Stimulated activated CD4-positive, alpha-beta T cell treated with anti-CD3 and anti-CD28 coated beads, Interleukin-12 subunit alpha, Interleukin-12 subunit beta, amount 100 ng/mL, for 48 hours (primary cell): ENCODE measurements at places on chromosomes 6 and 20.
A peak's percentile ranks its signal among the peaks of the same experiment; 100 is the strongest.

- DNase-seq, result no peak
Observed at GRCh38 chr6:36139991-36140710, 9.8 kb downstream of the MAPK13 start.

GRCh38 chr20:9609887-9610502 lies 95.6 kb downstream of the LAMP5 start:
- DNase-seq, result peak; percentile 7

DNA sequence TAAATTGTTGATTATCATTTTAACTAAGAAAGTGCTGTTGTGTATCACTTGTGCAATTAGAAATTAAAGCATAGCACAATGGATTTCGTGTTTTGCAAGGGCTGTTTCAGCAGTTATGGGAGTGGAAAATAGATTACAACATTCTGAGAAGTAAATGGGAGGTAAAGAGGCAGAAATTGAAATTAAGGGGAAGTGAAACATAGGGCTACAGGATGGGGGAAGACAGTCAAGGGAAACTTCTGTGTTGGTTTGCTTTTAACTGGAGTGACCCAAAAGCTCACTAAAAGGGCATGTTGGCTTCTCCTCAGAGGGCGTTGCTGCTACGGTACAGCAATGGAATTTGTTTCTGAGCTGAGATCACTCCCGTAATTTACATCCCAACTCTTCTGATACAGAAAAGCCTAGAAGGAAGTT lies 147.5 kb downstream of the BCAS1 start:
- no peak for DNase-seq

DNA sequence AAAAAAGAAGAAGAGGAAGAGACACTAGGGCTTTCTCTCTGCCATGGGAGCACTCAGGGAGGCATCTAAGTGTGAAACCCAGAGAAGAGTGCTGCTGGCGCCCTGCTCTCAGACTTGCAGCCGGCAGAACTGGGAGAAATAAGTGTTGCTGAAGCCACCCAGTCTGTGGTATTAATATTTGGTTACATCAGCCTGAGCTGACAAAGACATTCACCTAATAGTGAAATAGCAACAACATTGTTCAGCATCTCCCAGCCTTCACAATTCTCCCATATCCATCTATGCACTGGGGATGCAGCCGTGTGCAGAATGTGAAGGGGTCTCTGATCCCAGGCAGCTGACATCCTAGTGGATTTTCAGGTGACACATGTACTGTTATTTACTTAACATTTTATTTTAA lies 12.0 kb downstream of the KCNG1 start:
- no peak for DNase-seq

DNA sequence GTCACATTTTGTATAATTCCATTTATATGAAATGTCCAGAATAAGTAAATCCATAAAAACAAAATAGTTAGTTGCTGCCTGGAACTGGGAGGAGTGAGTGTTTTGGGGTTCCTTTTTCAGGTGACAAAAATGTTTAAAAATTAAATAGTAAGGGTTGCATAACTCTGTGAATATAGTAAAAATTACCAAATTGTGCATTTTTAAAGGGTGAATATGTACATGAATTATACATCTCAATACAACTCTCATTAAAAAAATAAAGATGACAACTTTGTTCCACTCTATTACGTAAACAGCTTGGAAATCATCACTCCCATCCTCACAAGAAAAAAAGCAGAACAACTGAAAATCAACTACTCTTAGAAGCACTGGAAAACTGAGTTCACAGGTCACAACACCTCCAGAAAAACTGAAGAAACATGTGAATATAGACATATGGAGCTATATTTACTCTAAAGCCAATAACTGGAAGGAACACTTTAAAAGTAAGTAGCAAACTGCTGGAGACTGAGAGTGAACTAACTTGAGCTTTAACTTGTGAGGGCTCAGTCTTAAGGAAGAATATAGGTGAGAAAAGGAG lies 40.0 kb downstream of the RANBP9 start:
- no peak for DNase-seq

GRCh38 chr20:13396826-13397225 lies 175.8 kb downstream of the ISM1 start:
- DNase-seq, result no peak

- no peak for DNase-seq
Observed at GRCh38 chr6:55979526-55979925, 104.1 kb upstream of the BMP5 start.

GRCh38 chr6:5132731-5133130 lies 47.6 kb downstream of the PPP1R3G start:
- DNase-seq, result no peak

DNA sequence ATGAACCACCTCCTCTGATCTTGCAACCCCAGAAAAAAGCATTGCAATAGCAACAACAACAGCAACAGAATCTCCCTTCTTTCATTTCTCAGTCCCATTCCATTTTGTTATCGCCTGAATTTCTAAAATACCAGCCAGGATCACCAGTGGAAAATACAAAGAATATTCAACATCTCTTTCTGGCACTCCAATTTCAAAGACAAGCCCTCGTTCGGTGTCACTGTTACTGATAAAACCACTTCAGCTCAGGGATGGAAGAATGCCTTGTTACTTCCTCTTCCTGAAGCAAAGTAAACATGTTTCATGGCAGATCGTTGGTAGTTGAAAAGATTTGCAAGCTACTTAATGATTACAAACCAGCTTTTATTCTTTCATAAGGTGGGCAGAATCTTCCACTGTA lies 94.0 kb upstream of the SPTLC3 start:
- DNase-seq, result no peak

- DNase-seq, result peak; percentile 63
Observed at GRCh38 chr6:28474441-28475219, 31.3 kb upstream of the ZSCAN23 start.

GRCh38 chr6:161212902-161213301 lies 61.0 kb downstream of the AGPAT4 start:
- no peak for DNase-seq

DNA sequence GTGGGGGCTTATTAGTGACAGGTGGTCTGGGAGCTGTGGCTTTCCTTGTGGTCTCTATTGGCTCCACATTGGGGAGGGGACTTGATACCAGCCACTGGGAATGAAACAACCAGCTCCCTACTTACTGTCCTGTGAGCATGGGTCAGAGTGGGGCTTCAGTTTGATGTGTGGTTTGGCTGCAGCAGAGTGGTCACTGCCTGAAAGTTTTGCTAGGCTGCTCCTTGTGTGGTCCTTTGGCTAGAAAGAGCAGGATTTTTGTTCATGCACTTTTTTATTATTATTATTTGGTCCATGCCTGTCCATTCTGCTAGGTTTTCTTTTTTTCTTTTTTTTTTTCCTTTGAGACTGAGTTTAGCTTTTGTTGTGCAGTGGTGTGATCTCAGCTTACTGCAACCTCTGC lies 7.5 kb upstream of the TMEM14B start:
- no peak for DNase-seq

- no peak for DNase-seq
Observed at GRCh38 chr6:168315596-168315995, 4.0 kb downstream of the DACT2 start.

- DNase-seq, result no peak
Observed at GRCh38 chr20:33575282-33575681, 85.4 kb downstream of the CBFA2T2 start.

- DNase-seq, result no peak
Observed at GRCh38 chr6:12941422-12941821, 224.9 kb downstream of the PHACTR1 start.

DNA sequence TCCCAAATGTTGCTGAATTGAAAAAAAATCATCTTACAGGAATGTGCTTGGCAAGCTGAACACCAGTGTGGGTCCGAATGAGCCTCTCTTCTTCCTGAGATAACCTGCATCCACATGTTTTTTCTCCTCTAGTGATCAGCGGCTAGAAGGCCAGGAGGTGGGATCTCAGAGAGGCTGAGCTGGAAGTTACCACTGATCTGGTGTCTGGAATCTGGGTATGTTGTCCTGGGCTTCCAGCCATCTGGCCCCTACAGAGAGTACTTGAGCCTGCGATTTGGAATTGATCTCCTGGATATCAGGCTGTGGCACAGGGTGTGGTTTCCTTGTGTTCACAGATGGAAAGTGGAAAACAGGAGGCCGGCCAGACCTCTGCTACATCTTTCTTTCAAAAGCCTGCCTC lies 35.9 kb downstream of the SULF2 start:
- DNase-seq, result no peak

GRCh38 chr6:140979642-140980091 lies 1153.1 kb upstream of the GJE1 start:
- DNase-seq, result no peak

DNA sequence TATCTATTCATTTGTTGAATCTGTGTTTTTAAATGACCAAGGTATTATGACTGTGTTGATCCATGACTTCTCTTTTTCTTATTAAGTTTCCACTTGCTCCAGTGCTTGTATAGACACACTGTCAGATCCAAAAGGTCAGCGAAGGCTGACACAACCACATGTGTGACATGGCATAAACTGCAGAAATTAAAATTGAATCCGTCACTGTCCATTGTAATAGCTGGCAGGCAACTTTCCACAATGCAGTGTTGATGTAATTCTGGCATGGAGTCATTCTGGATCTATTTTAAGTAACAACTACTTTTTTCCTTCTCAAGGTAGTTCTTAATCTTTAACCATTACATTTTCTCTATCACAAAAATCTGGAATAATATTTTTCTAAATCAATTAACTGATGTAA lies 145.3 kb downstream of the AIG1 start:
- no peak for DNase-seq

- no peak for DNase-seq
Observed at GRCh38 chr6:105561486-105561885, 158.6 kb upstream of the PREP start.

DNA sequence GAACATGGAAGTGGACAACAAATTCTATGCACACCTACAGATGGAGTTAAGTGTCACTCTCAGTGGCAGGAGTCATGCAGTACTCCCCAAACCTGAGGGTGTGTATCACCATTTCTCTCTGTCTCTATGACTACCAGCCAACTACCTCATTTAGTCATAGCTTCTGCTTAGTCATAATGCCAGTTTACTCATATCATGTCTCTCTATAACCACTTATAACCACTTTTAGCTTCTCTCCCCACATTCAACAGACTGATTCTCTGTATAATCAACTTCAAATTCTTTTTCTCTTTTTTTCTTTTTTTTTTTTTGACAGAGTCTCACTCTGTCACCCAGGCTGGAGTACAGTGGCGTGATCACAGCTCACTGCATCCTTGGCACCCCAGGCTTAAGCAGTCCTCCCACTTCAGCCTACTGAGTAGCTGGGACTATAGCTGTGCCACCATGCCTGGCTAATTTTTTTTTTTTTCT lies 13.8 kb upstream of the GTF3C6 start:
- peak; percentile 19 for DNase-seq

DNA sequence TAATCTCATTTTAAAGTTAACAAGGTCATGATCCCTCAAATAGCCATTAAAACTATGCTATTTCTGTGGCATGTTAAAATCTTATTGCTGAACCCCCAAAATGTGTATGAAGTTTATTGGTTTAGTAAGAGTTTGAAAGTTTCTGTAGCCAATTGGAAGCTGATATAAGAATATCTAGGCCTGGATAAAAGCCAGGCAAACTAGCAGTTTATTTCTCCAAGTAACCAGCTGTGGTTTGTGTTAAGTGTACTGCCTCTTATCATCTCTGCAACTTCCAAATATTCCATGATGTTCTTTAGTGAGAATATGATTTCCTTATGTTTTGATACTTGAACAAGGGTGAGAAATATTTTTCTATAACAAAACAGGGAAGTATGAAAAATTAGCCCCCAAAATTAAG lies 76.7 kb downstream of the PRSS35 start:
- DNase-seq, result no peak

DNA sequence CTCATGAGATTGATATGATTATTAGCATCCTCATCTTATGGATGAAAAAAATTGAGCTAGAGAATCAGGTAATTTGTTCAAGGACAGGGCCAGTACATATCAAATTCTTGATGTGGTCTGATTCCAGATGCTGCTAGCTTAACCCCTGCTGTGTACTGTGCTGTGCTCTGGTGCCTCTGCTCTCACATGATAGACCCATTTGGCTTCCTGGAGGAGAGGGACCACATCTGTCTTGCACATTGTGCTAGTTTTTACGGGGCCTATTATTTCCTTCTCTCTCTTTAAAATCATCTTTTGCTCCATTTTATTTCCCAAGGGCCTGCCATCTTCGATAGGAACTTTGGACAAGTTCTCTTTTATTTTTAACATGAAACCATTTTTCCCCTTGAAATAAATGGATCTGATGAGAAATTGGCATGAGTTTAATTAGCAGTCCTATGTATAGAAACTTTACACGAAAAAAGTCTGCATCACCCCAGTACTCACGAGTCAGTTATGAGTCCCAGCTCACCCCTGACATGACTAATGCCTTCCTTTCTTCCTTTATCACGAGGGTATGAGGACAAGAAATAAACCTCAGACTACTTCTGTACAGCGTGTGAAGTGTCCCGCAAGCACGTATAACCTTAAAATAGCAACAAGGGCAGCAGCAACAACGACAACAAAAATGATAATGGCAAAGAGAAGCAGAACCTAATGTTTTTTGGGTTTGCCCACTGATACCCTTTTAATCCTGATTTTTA lies 26.5 kb downstream of the CD109 start:
- no peak for DNase-seq

- DNase-seq, result no peak
Observed at GRCh38 chr6:155439376-155439775, 16.3 kb downstream of the NOX3 start.

DNA sequence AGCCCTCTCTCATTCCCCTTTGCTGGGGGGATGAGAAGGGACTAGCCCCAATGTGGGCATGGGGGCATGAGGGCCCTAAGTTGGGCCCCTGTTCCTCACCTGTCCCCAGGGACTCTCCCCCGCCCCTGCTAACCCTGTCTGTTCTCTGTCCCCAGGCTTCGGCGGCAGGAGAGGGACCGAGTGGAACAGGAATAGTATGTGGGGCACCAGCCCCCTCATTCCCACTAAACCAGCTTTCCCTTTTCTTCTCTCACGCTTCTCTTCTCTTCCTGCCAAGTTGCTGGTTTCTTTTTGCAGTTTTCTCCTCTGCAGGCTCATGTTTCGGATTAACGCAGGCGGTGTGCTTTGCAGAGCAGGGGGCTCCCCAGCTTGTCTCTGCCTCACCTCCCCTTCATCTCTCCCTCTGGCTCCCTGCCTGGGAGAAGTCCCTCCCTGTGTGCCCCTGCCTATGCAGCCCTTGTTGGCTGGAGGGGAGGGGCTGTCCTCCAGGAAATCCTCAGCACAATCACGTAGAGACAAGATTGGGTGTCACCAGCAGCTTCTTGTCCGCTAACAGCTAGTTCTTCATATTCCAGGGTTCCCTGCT lies 7.9 kb downstream of the TMEM63B start:
- no peak for DNase-seq

DNA sequence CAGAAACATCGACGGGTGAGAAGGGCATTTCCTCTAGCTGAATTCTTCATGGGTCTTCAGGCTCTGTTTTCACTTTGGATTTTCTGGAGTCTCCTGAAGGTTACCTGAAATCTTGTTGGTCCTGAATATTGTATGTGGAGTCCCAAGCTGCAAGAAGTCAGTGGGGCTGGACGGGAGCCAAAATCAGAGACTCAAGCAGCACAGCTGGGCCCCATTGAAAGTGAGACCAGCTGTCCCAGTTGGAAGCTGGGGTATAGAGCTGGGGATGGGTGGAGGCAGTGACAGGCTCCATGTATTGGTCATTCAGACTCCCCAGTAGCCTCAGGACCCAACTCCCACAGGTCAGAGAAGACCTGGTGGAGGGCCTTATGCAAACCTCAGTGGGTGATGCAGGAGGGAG lies 111.3 kb upstream of the MLN start:
- DNase-seq, result no peak

- DNase-seq, result no peak
Observed at GRCh38 chr6:129903082-129903481, 42.0 kb upstream of the TMEM244 start.

GRCh38 chr6:135935941-135936601 lies 84.6 kb downstream of the PDE7B start:
- no peak for DNase-seq

- DNase-seq, result no peak
Observed at GRCh38 chr6:3388786-3389185, 68.1 kb downstream of the SLC22A23 start.
